Esophagus squamous epithelium (tissue), 5 donors: ENCODE measurements at places on chromosomes 12 and 14. TPM values are rescaled to one million over a fixed set of nuclear protein-coding genes. Genes with fewer than 3 reads are reported as not detected.
A peak's percentile ranks its signal among the peaks of the same experiment; 100 is the strongest.

KRT82 gene
- not detected for total RNA-seq

ADAM20 gene
- total RNA-seq: 0.21 TPM

TEX22 gene
- total RNA-seq: 0.57 TPM

RPS6KL1 gene
- total RNA-seq: 0.83 TPM

SLC17A8 gene
- total RNA-seq: not detected

USP44 gene
- 0.19 TPM for total RNA-seq

HOXC4 gene
- 3.1 TPM for total RNA-seq

CCDC38 gene
- not detected for total RNA-seq

- H3K4me3 ChIP-seq: peak overlapping the region; percentile 98
- H3K27ac ChIP-seq: peak overlapping the region; percentile 98
- no peak for DNase-seq
- peaks cover 7% of the 10 kb centered on the region for H3K36me3 ChIP-seq
- H3K27me3 ChIP-seq: no peaks in the 10 kb centered on the region
Measured at GRCh38 chr12:1692226-1692625, 1.4 kb downstream of the ADIPOR2 start.

- H3K4me1 ChIP-seq: no peaks in the 10 kb centered on the region
- H3K27ac ChIP-seq: no peak overlapping the region
- DNase-seq: no peak
- no peaks in the 10 kb centered on the region for H3K36me3 ChIP-seq
- H3K27me3 ChIP-seq: no peaks in the 10 kb centered on the region
Measured at GRCh38 chr14:54116972-54117371, 160.3 kb upstream of the BMP4 start.

GRCh38 chr12:10030446-10030845 is at the start of gene CLEC9A:
Gene CLEC9A (plus strand): TSS chr12:10030682. CDS start chr12:10052688, 22,006 bp downstream.
- H3K27me3 ChIP-seq: no peaks in the 10 kb centered on the region
- DNase-seq: no peak
- H3K4me1 ChIP-seq: no peaks in the 10 kb centered on the region
- no peak within 1 kb of the TSS for H3K27ac ChIP-seq

- H3K27ac ChIP-seq: no peak overlapping the region
- no peaks in the 10 kb centered on the region for H3K36me3 ChIP-seq
- no peak overlapping the region for H3K4me3 ChIP-seq
- H3K4me1 ChIP-seq: no peaks in the 10 kb centered on the region
- no peak for DNase-seq
Measured at GRCh38 chr12:128983371-128983770, 130.1 kb downstream of the GLT1D1 start.

GRCh38 chr12:65355461-65355860 is 77.0 kb downstream of the MSRB3 start:
- H3K27ac ChIP-seq: no peak overlapping the region
- no peaks in the 10 kb centered on the region for H3K36me3 ChIP-seq
- no peak for DNase-seq
- no peak overlapping the region for H3K4me3 ChIP-seq
- H3K27me3 ChIP-seq: no peaks in the 10 kb centered on the region

- no peak for DNase-seq
- H3K36me3 ChIP-seq: no peaks in the 10 kb centered on the region
- H3K27me3 ChIP-seq: no peaks in the 10 kb centered on the region
- H3K4me1 ChIP-seq: no peaks in the 10 kb centered on the region
- no peak overlapping the region for H3K4me3 ChIP-seq
- H3K27ac ChIP-seq: no peak overlapping the region
Measured at GRCh38 chr14:67851785-67852410, 32.3 kb downstream of the RAD51B start.

GRCh38 chr12:117421987-117422386 is 60.6 kb upstream of the NOS1 start:
- H3K4me3 ChIP-seq: no peak overlapping the region
- DNase-seq: no peak
- H3K36me3 ChIP-seq: no peaks in the 10 kb centered on the region
- no peaks in the 10 kb centered on the region for H3K27me3 ChIP-seq
- no peaks in the 10 kb centered on the region for H3K4me1 ChIP-seq
- H3K27ac ChIP-seq: no peak overlapping the region

DNA sequence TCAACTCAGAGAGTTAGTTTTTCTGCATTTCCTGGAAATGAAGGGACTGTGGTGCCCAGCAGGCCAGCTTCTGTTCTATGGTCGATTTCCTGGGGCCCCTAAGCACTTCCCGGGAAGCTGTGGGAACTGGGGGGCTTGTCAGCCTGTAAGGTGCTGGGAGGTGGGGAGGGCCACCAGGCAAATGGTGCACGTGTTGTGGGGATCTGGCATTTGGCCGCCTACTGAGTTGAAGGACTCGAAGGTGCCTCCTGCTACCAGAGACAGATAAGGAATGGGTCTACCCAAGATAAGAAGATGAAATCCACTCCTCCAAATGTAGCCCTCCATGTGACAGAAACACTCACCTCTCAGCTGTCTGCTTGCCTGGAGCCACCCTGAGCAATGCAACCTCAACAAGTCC is 341.7 kb downstream of the DPF3 start:
- no peaks in the 10 kb centered on the region for H3K4me1 ChIP-seq
- no peak overlapping the region for H3K4me3 ChIP-seq
- no peak overlapping the region for H3K27ac ChIP-seq

DNA sequence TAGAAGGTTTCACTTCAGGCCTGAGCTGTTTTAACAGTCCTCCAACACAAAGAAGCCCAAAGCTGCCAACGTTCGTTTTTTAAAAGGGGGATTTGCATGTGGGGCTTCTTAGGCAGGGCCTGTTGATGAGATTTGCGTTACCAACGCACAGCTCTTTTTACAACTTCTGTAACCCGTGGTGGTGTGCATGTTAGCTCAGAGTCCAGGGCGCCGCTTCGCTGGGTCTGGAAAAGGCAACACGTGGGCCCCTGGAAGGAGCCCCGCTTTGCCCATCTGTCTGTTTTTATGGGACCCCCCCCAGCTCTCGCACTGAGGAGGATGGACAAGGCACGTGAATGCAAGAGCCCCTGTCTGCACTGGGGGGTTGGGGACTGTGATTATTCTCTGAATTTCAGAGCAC is 84.0 kb downstream of the ESR2 start:
- no peak for DNase-seq
- H3K27me3 ChIP-seq: no peaks in the 10 kb centered on the region
- H3K4me1 ChIP-seq: peaks cover 27% of the 10 kb centered on the region
- H3K4me3 ChIP-seq: no peak overlapping the region
- H3K36me3 ChIP-seq: peaks cover 45% of the 10 kb centered on the region

DNA sequence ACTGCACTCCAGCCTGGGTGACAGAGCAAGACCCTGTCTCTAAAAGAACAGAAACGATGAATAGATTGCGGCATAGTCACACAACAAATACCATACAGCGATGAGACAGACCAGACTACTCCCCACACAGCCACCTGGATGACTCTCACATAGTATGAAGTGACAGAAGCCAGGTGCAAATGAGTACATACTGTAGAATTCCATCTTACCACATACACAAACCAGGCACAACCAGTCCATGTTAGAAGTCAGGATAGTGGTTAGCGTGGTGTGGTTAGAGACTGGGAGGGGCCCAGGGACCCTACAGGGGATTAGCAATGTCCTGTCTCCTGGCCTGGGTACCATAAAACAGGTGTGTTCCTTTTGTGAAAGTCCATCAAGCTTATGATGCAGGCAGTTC is 53.8 kb downstream of the FAM222A start:
- no peak for DNase-seq
- no peaks in the 10 kb centered on the region for H3K4me1 ChIP-seq
- H3K36me3 ChIP-seq: no peaks in the 10 kb centered on the region
- H3K27me3 ChIP-seq: no peaks in the 10 kb centered on the region

DNA sequence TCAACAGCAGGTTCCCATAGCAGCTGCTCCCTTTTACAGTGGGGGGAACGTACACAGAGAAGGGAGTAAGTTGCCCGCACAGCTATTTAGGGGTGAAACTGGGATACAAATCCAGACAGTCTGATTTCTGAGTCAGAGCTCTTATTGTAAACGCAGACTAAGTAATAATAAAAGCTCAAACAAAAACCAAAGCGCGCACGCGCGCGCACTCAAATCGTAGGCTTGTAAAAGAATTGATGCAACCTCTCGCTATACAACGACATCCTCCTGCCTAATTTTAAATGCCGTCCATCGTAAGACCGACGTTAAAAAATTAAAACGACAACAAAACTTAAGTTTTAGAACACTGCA is 747 bp upstream of the DACT1 start:
- H3K4me3 ChIP-seq: peak overlapping the region; percentile 71
- no peaks in the 10 kb centered on the region for H3K36me3 ChIP-seq
- no peaks in the 10 kb centered on the region for H3K27me3 ChIP-seq

- no peak overlapping the region for H3K4me3 ChIP-seq
- H3K27ac ChIP-seq: no peak overlapping the region
- DNase-seq: no peak
- no peaks in the 10 kb centered on the region for H3K4me1 ChIP-seq
Measured at GRCh38 chr12:5899675-5900074, 45.4 kb downstream of the ANO2 start.

DNA sequence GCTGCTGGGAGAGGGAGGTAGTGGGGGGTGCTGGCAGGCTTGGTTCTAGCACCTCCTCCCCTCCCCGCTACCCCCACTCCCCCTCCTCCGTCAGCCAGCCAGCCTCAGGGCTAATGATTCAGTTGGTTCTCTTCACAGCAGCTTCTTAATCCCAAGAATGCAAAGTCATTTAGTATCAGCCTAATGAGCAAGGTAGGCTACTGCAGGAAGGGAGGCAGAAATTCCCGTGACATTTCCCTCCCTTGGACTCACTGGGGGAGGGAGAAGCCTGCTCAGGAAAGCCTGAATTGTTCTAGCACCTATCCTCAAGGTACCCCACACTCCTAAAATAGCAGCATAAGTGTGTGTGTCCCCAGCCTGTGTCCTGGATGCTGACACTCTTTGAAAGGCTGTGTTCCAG is 29.8 kb downstream of the ITPK1 start:
- no peaks in the 10 kb centered on the region for H3K36me3 ChIP-seq
- H3K4me1 ChIP-seq: peaks cover 17% of the 10 kb centered on the region
- no peak for DNase-seq
- peak overlapping the region; percentile 81 for H3K27ac ChIP-seq

DNA sequence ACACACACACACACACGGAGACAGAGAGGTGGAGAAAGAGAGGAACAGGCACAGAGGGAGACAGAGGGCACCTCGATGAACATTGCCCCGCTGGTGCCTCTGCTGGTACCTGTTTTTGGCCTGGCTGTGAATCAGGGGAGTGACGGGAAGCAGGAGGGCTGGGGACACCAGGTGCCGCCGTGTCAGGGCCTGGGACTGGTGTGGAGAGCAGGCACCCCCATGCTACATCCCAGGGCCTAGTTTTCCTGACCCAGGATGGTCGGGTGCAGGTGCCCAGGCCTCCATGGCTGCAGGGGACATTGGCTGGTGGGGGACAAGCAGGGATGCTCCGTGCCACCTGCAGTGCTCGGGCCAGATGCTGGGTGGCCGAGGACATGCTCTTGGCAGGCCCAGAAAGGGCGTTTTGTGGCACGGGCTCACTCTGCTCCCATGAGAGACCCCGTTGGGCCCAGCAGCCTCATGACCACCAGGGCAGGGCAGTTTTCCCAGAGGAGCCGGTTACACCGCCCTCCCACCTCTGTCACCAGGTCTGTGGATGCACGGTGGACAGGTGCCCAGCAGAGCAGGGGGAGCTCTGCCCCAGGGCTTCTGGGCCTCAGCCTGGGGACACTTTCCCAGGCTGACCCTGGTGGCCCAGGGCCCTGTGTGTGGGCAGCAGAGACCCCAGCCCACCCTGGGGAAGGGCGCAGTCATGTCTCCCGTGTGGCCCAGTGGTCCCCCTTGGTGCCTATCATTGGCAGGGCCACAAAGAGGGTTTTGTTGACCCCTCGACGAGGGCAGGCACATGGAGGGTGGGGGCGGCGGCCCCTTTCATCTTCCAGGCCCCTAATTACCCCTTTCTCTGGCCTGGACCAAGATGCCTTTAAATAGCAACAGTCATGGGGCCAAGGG is 207.5 kb upstream of the RTL1 start:
- DNase-seq: no peak
- H3K27ac ChIP-seq: no peak overlapping the region
- no peak overlapping the region for H3K4me3 ChIP-seq
- no peaks in the 10 kb centered on the region for H3K36me3 ChIP-seq
- H3K4me1 ChIP-seq: no peaks in the 10 kb centered on the region
- H3K27me3 ChIP-seq: no peaks in the 10 kb centered on the region

GRCh38 chr12:121817648-121818043 is 13.8 kb downstream of the SETD1B start:
- no peak for DNase-seq
- no peaks in the 10 kb centered on the region for H3K27me3 ChIP-seq
- no peak overlapping the region for H3K27ac ChIP-seq

GRCh38 chr12:123227581-123228258 is 5.2 kb downstream of the MPHOSPH9 start:
- H3K27me3 ChIP-seq: no peaks in the 10 kb centered on the region
- no peak overlapping the region for H3K4me3 ChIP-seq
- no peak for DNase-seq
- peaks cover 5% of the 10 kb centered on the region for H3K4me1 ChIP-seq

DNA sequence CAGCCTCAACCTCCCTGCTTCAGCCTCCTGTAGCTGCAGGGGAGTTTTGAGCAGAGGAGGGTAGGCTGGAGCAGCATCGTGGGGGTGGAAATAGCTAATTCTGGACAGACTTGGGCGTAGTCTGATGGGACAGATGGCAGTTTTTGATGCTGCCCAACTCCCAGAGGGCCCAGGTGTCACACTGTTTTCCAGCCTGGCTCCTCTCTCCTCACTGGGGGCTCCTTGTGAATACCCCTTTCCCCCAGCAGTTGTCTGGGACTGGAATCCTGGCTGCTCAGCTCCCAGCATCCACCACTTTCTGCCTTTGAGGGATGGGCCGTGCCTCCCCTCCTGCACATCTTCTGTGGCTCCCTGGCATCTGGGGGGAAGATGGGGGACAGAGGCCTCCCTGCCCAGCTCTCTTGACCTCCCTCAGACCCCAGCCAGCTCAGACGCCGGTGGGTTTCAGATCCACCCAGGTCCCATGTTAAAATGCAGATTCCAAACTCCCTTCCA is 34.0 kb downstream of the SH2B3 start:
- no peaks in the 10 kb centered on the region for H3K36me3 ChIP-seq
- no peak for DNase-seq
- no peak overlapping the region for H3K4me3 ChIP-seq

- no peak overlapping the region for H3K4me3 ChIP-seq
- no peak overlapping the region for H3K27ac ChIP-seq
- no peaks in the 10 kb centered on the region for H3K27me3 ChIP-seq
- H3K36me3 ChIP-seq: no peaks in the 10 kb centered on the region
- no peaks in the 10 kb centered on the region for H3K4me1 ChIP-seq
Measured at GRCh38 chr12:126337556-126338441, 1272.6 kb downstream of the AACS start.

- H3K4me1 ChIP-seq: no peaks in the 10 kb centered on the region
- no peaks in the 10 kb centered on the region for H3K36me3 ChIP-seq
- no peak overlapping the region for H3K27ac ChIP-seq
- no peak for DNase-seq
- H3K4me3 ChIP-seq: no peak overlapping the region
Measured at GRCh38 chr12:117472983-117473382, 111.6 kb upstream of the NOS1 start.

GRCh38 chr12:110199339-110200123 is 75.4 kb downstream of the IFT81 start:
- no peak for DNase-seq
- H3K4me3 ChIP-seq: no peak overlapping the region
- H3K27me3 ChIP-seq: no peaks in the 10 kb centered on the region
- H3K27ac ChIP-seq: no peak overlapping the region

GRCh38 chr12:46005823-46006222 is 15.4 kb upstream of the SCAF11 start:
- DNase-seq: no peak
- H3K4me3 ChIP-seq: no peak overlapping the region
- no peaks in the 10 kb centered on the region for H3K36me3 ChIP-seq

GRCh38 chr14:68208626-68209317 is 389.2 kb downstream of the RAD51B start:
- H3K27ac ChIP-seq: peak overlapping the region; percentile 7
- H3K27me3 ChIP-seq: no peaks in the 10 kb centered on the region
- no peaks in the 10 kb centered on the region for H3K36me3 ChIP-seq
- H3K4me3 ChIP-seq: no peak overlapping the region
- DNase-seq: no peak
